ENCODE measurements at places on chromosomes 4 and X. TPM values are rescaled to one million over a fixed set of nuclear protein-coding genes. Genes with fewer than 3 reads are reported as not detected.

DNA sequence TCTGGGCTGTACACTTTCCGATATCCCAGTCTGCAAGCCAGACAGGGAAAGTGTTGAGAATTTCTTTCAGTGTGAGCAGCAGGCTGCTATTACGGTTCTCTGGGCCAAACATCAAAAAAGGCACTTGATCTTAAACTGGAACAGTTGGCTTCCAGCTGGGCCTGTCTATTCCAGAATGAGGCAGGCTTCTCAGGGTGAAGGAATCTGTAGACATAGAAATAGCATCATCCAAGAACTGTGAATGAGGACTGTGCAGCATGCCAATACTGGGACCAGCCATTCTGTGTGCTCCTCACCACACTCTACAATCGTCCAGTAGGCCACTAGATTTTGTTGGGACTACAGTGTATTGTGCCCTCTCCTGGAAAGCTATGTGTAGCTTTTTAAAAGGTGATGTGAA, 31.1 kb downstream of the ART3 start:
- no peak overlapping the region for H3K27ac ChIP-seq
- no peaks in the 10 kb centered on the region for H3K4me1 ChIP-seq
- no peaks in the 10 kb centered on the region for H3K36me3 ChIP-seq
- no peak overlapping the region for H3K4me3 ChIP-seq
- no peak for DNase-seq

DNA sequence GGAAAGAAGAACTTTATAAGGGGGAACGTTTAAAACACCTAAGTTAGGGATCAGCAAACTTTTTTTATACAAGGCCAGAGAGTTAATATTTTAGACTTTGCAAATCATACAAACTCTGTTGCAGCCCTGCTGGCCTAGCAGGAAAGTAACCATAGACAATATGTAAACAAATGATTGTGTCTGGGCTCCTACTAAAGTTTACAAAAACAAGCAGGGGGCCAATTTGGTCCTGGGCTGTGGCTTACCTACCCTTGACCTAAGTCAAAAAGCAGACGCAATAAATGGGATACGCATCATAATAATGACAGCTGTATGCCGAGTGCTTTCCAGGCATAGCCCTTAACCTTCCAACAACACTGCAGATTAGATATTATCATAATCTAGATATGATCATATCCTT, 4.9 kb downstream of the TASL start:
- H3K27me3 ChIP-seq: no peaks in the 10 kb centered on the region
- no peaks in the 10 kb centered on the region for H3K36me3 ChIP-seq
- no peak overlapping the region for H3K4me3 ChIP-seq
- H3K4me1 ChIP-seq: peaks cover 11% of the 10 kb centered on the region
- peak overlapping the region; percentile 71 for H3K27ac ChIP-seq
- DNase-seq: no peak

DNA sequence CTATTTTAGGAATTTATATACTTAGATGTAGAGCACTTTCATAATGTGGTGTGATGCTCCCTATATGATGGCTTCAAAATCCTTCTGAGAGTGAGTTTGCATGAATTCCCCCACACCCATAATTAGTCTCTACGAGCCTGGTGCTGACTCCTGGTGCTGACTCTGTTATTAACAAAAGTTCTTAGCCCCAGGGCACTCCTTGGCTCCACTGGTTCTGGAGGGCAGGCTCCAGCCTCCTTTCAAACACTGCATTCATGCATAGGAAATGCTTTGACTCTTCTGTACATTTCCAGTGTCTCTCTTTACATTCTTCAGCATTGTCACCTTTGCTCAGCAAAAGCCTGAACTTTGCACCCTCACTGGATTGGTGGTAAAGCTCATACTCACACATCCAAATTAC, 64.0 kb downstream of the LNX1 start:
- no peaks in the 10 kb centered on the region for H3K4me1 ChIP-seq
- no peak overlapping the region for H3K27ac ChIP-seq
- no peak overlapping the region for H3K4me3 ChIP-seq
- no peaks in the 10 kb centered on the region for H3K27me3 ChIP-seq

- no peak overlapping the region for H3K4me3 ChIP-seq
- no peaks in the 10 kb centered on the region for H3K4me1 ChIP-seq
These were observed 25.0 kb upstream of the PDLIM5 start for GRCh38 chr4:94426783-94427182.

GRCh38 chr4:37998226-37998625, 38.0 kb downstream of the PTTG2 start:
- no peaks in the 10 kb centered on the region for H3K27me3 ChIP-seq
- H3K4me3 ChIP-seq: no peak overlapping the region
- DNase-seq: no peak

GRCh38 chrX:129139837-129140598, 383.3 kb downstream of the SMARCA1 start:
- H3K36me3 ChIP-seq: no peaks in the 10 kb centered on the region
- H3K4me1 ChIP-seq: no peaks in the 10 kb centered on the region
- H3K4me3 ChIP-seq: no peak overlapping the region
- no peak for DNase-seq
- H3K27me3 ChIP-seq: no peaks in the 10 kb centered on the region

- no peaks in the 10 kb centered on the region for H3K27me3 ChIP-seq
- no peaks in the 10 kb centered on the region for H3K4me1 ChIP-seq
- H3K4me3 ChIP-seq: no peak overlapping the region
These were observed 316.7 kb upstream of the IGFBP7 start for GRCh38 chr4:57426779-57427395.

GRCh38 chr4:95027905-95028618, 270.3 kb downstream of the BMPR1B start:
- no peak overlapping the region for H3K27ac ChIP-seq
- no peaks in the 10 kb centered on the region for H3K27me3 ChIP-seq
- no peaks in the 10 kb centered on the region for H3K4me1 ChIP-seq

DNA sequence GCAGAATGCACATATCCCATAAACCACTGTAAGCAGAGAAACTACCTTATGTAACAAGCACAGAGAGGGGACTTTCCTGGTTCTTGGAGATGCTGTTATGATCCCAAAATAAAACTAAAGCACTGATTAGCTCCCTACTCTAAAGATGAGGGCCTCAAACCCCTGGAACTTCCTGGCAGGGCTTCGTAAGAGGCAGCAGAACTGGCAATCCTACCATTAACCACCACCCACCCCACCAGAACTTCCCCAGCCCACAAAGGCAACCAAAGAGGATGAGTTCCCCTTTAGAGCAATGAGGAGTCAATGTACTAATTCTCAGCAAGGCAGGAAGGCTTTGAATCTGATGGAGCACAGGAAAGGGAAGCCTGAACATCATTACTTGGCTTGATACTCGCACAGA, 436.5 kb upstream of the FRG1 start:
- no peaks in the 10 kb centered on the region for H3K27me3 ChIP-seq
- H3K36me3 ChIP-seq: no peaks in the 10 kb centered on the region
- no peak overlapping the region for H3K4me3 ChIP-seq
- H3K27ac ChIP-seq: no peak overlapping the region
- no peak for DNase-seq
- H3K4me1 ChIP-seq: no peaks in the 10 kb centered on the region

GRCh38 chr4:10577018-10577417, 107.5 kb downstream of the CLNK start:
- H3K27me3 ChIP-seq: no peaks in the 10 kb centered on the region
- H3K27ac ChIP-seq: no peak overlapping the region
- H3K4me3 ChIP-seq: no peak overlapping the region
- no peaks in the 10 kb centered on the region for H3K4me1 ChIP-seq
- no peak for DNase-seq

- H3K27ac ChIP-seq: no peak overlapping the region
- no peak overlapping the region for H3K4me3 ChIP-seq
- H3K4me1 ChIP-seq: no peaks in the 10 kb centered on the region
- H3K27me3 ChIP-seq: no peaks in the 10 kb centered on the region
These were observed 57.1 kb upstream of the MID1 start for GRCh38 chrX:10677490-10677889.

GRCh38 chr4:98098764-98099163, 44.5 kb downstream of the STPG2 start:
- H3K4me3 ChIP-seq: no peak overlapping the region
- no peaks in the 10 kb centered on the region for H3K36me3 ChIP-seq
- H3K27ac ChIP-seq: no peak overlapping the region
- DNase-seq: no peak

- no peaks in the 10 kb centered on the region for H3K27me3 ChIP-seq
- H3K4me1 ChIP-seq: peaks cover 15% of the 10 kb centered on the region
- H3K4me3 ChIP-seq: no peak overlapping the region
- H3K36me3 ChIP-seq: no peaks in the 10 kb centered on the region
- peak; percentile 7 for DNase-seq
- peak overlapping the region; percentile 48 for H3K27ac ChIP-seq
These were observed 123.2 kb upstream of the SCML1 start for GRCh38 chrX:17613979-17614588.

DNA sequence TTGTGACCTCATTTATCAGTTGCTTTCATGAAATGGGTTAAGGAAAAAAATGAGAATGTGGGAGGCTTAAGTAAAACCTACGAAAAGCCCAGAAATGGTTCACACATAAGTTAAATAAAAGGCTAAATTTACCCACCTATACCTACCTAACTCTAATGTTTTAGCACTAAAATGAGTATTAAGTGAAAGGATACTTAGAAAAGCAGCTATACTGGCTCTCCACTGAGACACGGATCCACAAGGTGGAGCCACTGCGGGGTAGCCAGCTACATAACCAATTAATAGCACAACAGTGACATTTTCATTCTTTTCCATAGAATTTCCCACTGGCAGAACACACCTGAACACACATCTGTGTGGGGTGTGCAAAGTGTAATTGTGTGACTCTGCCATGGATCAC, 101.9 kb downstream of the MAML3 start:
- DNase-seq: peak; percentile 26
- peaks cover 24% of the 10 kb centered on the region for H3K4me1 ChIP-seq
- H3K27ac ChIP-seq: no peak overlapping the region
- H3K4me3 ChIP-seq: no peak overlapping the region

GRCh38 chr4:155787113-155787710, 28.4 kb downstream of the GUCY1B1 start:
- no peak overlapping the region for H3K4me3 ChIP-seq
- H3K4me1 ChIP-seq: no peaks in the 10 kb centered on the region
- peaks cover 2% of the 10 kb centered on the region for H3K27me3 ChIP-seq

- no peak overlapping the region for H3K27ac ChIP-seq
- no peak for DNase-seq
- H3K27me3 ChIP-seq: no peaks in the 10 kb centered on the region
- no peaks in the 10 kb centered on the region for H3K4me1 ChIP-seq
- H3K4me3 ChIP-seq: no peak overlapping the region
These were observed 82.6 kb downstream of the PCDH7 start for GRCh38 chr4:30802622-30803323.

- H3K36me3 ChIP-seq: no peaks in the 10 kb centered on the region
- H3K4me3 ChIP-seq: no peak overlapping the region
- no peak for DNase-seq
- H3K27me3 ChIP-seq: peaks cover 19% of the 10 kb centered on the region
These were observed 3.7 kb upstream of the NR0B1 start for GRCh38 chrX:30312858-30313257.

- H3K4me1 ChIP-seq: peaks cover 5% of the 10 kb centered on the region
- DNase-seq: no peak
- H3K36me3 ChIP-seq: peaks cover 23% of the 10 kb centered on the region
- no peaks in the 10 kb centered on the region for H3K27me3 ChIP-seq
These were observed 30.4 kb downstream of the FAT1 start for GRCh38 chr4:186693159-186693815.

Gene GAGE13
- not detected for polyA plus RNA-seq

Gene TMEM35A
- polyA plus RNA-seq: 7.5 TPM

Gene GAGE2A
- polyA plus RNA-seq: not detected

Gene RPL9
- polyA plus RNA-seq: 1,880 TPM

Gene CLIC2
- 6.0 TPM for polyA plus RNA-seq

Gene MAGEB2
- not detected for polyA plus RNA-seq

Gene ZFYVE28
- 7.4 TPM for polyA plus RNA-seq

Gene NSG1
- 30.1 TPM for polyA plus RNA-seq
